ENCODE measurements at places on chromosomes 16 and 17.
A peak's percentile ranks its signal among the peaks of the same experiment; 100 is the strongest.

DNA sequence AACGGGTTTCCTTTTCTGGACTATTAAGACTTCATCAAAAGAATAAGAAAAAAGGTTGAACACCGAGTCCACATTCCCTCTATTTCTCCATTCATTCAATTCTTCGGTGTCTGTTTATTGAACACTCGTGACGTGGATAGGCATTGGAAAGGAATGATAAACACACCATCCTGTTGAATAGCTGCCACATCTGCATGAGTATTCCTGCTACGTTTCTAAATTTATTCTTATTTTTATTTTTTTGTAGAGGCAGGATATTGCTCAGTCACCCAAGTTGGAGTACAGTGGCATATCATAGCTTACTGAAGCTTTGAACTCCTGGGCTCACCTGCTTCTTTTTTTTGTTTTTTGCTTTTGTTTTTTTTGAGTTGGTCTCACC lies 80.8 kb upstream of the CIBAR2 start:
- no peak for DNase-seq

DNA sequence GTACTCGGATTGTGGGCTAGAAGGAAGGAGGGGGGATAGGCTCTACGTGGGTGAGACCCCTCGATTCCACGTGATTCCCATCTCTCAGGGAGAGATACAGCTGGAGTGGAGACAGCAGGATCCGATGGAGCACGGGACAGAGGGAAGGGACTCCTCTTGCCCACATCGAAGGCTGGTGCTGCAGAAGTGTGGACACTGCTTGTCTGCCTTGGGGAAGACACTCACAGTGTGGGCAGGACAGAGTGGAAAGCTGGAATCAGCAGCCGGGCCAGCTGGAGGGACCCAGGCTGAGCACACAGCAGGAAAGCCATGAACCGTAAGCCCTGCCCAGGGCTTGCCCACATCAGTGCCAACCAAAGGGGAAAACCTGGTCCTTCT lies 42.1 kb upstream of the RPH3AL start:
- DNase-seq, result no peak

GRCh38 chr17:55607731-55608341 lies 96.6 kb upstream of the SMIM36 start:
- DNase-seq, result peak; percentile 41

DNA sequence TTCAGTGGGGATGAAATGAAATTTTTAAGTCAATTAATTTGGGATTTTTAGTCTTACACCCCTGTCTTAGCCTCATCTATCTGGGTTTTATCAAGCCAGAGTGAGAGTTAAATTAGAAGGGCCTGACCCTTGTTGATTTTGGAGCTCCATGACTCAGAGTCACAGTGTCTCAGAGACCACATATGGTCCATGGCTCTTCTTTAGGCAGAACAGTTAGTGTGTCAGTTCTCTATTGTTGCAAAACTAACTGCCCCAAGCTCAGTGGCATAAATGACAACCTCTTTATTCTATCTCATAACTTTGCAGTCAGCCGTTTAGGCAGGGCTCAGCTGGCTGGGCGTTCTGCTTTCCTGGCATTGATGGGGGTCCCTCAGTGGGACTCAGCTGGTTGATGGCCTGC lies 44.7 kb downstream of the IRF8 start:
- DNase-seq, result no peak

DNA sequence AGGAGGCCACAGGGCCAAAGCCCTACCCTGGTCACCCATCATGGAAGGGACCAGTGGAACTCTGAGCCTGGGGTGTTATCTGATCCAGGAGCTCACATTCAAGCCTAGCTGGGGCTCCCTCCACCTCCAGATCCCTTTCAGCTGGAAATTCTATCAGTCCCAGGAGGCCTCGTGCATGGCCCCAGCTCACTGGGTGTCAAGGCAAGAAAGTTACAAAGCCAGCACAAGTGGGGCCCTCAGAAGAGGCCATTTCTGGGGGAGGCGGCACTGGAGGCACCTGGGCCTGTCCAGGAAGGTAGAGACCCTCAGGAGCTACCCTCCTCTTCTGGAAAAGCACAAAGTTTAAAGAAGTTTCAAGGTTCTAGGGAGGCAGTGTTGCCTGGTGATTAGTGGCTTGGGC lies 4.8 kb downstream of the CA7 start:
- no peak for DNase-seq

DNA sequence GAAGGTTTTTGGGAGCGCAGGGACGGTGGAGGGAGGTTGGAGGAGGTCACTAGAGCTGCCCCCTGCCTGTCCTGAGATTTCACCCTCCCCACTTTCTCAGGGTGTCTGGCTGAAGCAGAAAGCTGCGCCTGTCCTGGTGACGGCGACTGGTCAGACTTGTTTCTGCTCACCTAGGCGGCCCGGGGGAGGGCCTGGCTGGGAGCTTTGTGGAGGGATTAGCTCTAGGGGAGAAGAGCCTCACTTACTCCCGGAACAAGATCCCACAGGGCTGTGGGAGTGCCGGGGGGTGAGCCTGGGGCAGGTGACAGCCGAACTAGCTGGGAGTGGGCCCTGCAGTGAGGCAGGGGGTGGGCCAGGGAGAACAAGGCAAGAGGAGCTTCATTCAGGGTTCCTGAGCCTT lies 11.5 kb downstream of the NHERF1 start:
- DNase-seq, result no peak

DNA sequence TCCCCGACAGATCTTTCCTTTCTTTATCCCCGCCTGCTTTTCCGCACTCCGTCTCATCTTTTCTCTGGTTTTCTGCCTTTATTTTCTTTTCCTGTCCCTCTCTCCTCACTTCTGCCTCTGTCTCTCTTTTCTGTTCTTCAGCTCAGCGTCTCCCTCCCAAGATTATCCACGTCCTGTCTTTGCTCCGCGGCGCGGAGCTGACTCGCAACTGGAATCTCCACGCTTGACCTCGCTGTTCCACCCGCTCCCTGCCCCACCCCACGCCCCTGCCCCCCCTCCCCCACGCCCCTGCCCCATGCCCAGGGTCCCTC lies 4.9 kb upstream of the LHX1 start:
- no peak for DNase-seq

GRCh38 chr17:44349553-44350070 lies 4.5 kb downstream of the GRN start:
- no peak for DNase-seq

DNA sequence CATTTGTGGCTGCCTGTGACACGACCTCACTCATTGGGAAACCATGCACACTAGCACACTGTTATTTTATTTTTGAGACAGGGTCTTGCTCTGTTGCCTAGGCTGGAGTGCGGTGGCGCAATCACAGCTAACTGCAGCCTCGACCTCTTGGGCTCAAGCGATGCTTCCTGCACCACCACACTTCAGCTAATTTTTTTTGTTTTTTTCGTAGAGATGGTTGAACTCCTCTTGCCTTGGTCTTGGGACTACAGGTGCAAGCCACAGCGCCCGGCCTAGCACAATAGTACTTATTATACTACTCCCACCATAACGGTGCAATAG lies 2.8 kb upstream of the NPTX1 start:
- DNase-seq, result no peak

DNA sequence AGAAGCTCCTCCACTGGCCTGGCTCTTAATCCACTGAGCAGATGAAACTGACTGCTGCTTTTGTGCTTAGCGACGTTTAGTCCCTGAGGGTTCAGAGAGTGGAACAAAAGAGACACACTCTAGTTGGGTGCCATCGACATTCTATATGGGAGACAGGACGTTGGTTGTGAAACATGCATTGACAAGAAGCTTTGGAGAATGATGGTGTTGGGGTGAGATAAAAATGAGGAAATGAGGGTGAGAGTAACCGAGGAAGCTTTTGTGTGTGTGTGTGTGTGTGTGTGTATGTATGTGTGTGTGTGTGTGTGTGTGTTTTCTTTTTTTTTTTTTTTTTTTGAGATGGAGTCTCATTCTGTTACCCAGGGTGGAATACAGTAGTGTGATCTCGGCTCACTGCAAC lies 89.5 kb downstream of the ABCC1 start:
- DNase-seq, result no peak

DNA sequence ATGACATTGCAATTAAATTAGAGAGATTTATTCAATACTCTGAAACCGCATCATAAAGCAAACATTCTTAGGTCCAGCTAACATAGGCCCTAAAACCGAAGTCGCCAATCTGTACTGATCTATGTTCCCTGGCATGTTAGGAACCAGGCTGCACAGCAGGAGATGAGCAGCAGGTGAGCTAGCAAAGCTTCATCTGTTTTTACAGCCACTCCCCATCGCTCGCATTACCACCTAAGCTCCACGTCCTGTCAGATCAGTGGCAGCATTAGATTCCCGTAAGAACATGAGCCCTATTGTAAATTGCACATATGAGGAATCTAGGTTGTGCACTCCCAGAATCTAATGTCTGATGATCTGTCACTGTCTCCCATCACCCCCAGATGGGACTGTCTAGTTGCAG lies 91.5 kb downstream of the PARN start:
- DNase-seq, result no peak

- peak; percentile 46 for DNase-seq
Measured at GRCh38 chr16:87062569-87063442, 254.4 kb downstream of the C16orf95 start.

DNA sequence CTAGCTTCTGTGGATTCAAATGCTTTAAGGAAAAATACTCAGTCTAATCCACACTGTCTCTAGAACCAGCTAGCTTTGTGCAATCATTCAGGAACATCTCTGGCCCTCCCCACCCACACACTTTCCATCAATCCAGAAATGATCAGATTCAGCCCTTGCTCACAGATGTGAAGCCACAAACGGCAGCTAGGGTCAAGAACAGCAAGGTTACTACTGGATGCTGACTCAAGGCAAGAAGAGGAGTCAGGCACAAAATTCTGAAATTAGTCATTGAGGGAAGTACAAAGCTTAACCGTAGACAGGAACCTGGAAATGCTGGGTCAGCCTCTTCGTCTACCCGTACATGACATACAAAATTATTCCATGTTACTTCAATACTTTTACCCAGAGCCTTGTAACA lies 174.6 kb downstream of the CDH13 start:
- no peak for DNase-seq

DNA sequence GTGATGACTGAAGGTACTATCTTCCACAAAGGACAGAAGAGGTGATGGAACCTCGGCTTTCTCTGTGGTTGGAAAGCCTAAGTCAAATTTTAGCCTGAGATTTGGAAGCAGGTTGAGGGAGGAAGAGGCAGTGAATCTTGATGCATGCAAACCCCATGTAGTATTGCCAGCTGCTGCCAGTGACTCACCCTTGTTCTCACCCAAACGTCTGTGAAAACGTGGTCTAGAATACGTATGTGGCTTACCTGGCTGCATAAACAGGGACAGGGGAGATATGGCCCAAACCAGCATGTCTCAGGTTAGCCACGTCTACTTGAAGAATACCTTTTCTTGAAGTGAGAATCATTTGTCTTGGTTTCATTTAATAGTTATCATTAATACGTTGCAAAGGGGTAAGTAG lies 438.0 kb upstream of the MAF start:
- DNase-seq, result no peak

DNA sequence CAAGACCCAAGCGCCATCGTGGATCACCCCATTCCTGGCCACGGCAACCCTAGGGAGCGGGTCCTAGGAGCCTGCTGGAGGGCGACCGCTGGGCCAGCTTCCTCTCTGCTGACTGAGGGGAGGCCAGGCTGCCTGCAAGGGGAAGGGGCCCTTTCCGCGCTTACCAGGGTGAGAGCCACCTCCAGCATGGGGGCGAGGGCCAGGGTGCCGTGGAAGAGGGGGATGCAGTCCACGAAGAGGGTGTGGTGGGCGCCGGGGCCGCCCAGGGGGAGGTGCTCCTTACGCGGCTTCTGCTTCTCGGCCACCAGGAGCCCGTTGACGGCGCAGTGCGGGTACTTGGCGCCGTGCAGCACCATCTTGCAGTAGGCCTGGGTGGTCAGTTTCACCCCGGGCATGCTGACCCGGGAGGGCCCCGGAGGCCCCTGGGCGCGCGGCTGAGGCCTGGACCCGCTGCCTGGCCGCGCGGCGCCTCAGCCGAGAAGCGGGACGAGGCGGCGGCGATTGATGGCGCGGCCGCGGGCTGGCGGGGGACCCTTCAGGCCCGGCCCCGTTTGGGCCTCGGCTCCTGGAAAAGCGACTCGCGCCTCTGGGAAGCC lies 345 bp downstream of the EMC8 start:
- no peak for DNase-seq

GRCh38 chr17:59754552-59754951 lies 47.1 kb downstream of the VMP1 start:
- peak; percentile 88 for DNase-seq

DNA sequence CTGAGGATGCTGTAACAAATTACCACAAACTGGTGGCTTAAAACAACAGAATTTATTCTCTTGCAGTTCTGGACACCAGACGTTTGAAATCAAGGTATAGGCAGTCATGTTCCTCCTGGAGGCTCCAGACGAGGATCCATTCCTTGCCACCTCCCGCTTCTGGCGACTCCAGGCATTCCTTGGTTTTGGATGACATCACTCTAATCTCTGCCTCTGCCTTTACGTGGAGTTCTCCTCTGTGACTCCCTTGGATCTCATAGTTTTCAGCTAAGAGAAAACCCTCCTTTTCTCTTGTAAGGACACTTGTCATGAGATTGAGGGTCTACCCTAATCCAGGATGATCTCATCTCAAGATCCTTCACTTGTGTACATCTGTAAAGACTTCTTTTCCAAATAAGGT lies 31.4 kb upstream of the HS3ST3B1 start:
- DNase-seq, result no peak

DNA sequence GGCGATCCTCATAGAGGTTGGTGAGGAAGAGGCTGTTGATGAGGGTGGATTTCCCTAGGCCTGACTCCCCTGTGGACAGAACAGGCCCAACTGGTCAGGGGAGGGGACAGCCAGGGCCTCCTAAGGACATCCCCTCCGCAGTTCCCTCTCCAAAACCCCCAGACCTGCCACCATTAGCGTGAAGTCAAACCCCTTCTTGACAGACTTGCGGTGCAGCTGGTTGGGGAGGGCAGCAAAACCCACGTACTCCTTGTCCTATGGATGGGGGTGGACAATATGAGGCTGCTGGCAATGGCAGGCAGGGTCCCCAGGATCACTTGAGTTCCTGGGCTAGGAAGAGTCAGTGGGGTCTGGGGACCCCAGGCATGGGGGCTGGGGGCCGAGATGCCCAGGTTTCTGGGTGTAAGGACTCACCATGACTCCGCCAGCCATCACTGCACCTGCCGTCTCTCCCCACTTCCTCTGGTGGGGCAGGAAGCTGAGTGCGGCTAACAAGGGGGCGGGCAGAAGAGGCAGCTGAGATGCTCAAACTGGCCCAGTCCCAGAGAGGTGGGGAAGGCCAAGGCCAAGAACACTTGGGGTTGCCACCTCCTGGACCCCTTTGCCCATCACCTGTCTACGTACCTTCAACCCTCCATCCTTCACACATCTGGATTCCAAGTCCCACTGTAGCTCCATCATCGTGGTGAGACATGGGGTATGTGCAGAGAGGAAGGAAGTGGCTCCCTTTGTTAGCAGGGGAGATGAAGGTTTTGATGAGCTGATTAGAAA lies at the start of gene SEPTIN1:
TSS of gene SEPTIN1 (minus strand) at position 451 of the 771 bp plus-strand sequence. CDS start at position 432, 19 bp downstream.
- no peak for DNase-seq

- DNase-seq, result no peak
Measured at GRCh38 chr16:88069397-88070168, 118.3 kb downstream of the BANP start.

DNA sequence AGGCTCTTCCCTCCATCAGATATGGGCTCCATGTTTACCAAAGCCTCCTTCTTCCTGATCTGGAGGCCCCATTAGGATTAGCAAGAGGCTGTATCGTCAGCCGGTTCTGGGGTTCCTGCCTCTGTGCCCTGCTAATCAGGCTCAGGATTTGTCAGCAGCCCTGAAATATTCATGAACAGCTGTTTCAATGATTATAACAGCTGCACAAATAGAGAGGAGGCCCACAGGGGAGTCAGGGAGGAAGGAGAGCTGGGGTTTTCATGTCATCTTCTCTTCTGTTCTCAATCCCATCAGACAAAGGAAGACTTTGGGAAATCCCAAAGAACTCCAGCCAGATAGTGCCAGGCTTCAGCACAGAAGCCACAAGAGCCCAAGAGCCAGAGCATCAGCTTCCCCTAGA lies 72.3 kb upstream of the MMP2 start:
- DNase-seq, result no peak
